ENCODE measurements at places on chromosomes 11 and 22.

- ATAC-seq: no peak
Measured at GRCh38 chr11:17668166-17668565, 51.2 kb upstream of the MYOD1 start.

- ATAC-seq: no peak
Measured at GRCh38 chr11:125903711-125904659, at the start of gene DDX25. TSS of gene DDX25 (plus strand) at chr11:125904508. CDS start at chr11:125904518, 10 bp downstream.

DNA sequence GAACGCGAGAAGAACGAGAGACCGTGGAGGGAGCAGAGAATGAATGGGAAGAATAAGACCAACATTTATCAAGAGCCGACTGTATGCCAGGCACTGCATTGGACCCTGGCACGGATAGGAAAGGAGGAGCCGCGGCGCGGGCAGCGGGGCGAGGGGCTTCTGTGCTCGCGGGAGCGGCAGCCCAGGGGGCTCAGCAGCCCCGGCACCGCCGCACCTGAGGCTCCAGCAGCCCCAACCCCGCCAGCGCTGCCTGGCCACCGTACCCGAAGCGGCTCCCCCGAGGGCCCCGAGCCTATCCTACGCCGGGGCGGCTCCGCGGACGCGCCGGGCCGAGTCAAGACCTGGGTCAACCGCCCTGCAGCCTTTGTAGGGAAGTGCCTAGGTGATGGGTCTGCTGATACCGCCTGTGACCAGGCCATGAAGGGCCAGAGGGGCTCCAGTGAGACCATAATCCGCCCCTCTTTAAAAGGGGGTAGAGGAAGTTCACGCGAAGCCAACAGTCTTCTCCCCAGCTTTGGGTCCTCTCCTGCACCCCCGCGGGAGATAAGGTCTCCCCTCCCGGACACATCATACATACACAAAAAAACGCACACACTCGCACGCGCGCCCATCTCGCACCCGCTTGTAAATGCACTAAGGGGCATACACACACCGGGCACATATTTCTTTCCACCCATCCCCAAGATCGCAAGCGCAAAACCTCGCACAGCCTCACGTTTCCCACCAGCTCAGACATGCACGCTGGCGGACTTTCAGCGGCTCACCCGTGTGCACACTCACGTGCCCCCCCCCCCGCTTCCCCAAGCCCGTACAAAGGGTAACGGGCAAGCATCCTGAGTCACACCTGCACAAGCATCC lies 935 bp upstream of the RTN4RL2 start:
- ATAC-seq: peak; percentile 7

DNA sequence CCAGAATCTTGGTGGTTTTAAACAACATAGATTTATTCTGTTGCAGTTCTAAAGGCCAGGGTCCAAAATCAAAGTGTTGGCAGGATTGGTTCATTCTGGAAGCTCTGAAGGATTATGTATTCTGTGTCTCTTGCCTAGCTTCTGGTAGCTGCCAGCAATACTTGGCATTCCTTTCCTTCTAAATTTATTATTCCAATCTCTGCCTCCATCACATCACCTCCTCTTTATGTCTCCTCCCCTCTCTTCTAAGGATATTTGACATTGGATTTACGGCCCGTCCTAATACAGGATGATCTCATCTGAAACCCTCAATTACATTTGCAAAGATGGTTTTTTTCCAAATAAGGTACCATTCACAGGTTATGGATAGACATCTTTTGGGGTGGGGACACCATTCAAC lies 186.5 kb downstream of the SBF2 start:
- ATAC-seq: no peak

GRCh38 chr11:108931168-108931567 lies 266.3 kb downstream of the DDX10 start:
- no peak for ATAC-seq

DNA sequence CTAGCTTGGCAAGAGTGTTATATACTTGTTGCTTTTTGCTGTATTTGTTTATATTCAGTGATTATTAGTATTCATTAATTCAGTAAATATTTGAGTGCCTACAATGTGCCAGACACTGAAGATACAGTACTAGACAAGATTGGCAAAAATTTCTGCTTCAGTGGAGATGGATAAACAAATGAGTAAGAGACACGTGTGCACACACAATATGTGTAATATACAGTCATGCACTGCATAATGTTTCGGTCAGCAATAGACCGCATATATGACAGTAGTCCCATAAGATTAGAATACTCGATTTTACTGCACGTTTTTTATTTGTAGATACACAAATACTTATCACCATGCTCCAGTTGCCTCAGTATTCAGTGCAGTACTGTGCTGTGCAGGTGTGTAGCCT lies 104.9 kb upstream of the GAL start:
- ATAC-seq: peak; percentile 41

- ATAC-seq: no peak
Measured at GRCh38 chr22:17371448-17371847, 2.2 kb downstream of the CECR2 start.

- ATAC-seq: no peak
Measured at GRCh38 chr22:29375398-29376076, 12.8 kb downstream of the AP1B1 start.

DNA sequence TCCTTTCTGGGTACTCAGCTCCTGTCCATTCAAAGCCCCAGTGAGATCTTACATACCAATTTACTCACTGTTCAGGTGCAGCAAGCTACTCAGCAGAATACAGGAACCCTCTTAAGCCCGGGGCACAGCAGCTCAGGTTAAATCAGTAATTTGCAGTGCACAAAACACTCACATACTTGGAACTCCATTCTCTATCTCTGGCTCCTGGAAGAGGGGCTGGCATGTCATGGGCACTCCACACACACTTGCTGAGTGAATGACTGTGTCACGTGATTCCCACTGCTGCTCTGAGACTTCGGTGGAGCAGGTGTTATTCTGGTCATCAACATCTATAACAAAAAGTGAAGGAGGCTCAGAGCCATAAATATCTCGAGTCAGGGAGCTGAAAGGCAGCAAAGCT lies 157.3 kb upstream of the BDNF start:
- no peak for ATAC-seq

All from esophagus mucosa (tissue), 1 donor.